COR-L47 (cell line): ENCODE measurements at places on chromosomes 2 and 18.

- peak; percentile 20 for DNase-seq
These were observed 253.4 kb downstream of the ETAA1 start for GRCh38 chr2:67650291-67651133.

DNA sequence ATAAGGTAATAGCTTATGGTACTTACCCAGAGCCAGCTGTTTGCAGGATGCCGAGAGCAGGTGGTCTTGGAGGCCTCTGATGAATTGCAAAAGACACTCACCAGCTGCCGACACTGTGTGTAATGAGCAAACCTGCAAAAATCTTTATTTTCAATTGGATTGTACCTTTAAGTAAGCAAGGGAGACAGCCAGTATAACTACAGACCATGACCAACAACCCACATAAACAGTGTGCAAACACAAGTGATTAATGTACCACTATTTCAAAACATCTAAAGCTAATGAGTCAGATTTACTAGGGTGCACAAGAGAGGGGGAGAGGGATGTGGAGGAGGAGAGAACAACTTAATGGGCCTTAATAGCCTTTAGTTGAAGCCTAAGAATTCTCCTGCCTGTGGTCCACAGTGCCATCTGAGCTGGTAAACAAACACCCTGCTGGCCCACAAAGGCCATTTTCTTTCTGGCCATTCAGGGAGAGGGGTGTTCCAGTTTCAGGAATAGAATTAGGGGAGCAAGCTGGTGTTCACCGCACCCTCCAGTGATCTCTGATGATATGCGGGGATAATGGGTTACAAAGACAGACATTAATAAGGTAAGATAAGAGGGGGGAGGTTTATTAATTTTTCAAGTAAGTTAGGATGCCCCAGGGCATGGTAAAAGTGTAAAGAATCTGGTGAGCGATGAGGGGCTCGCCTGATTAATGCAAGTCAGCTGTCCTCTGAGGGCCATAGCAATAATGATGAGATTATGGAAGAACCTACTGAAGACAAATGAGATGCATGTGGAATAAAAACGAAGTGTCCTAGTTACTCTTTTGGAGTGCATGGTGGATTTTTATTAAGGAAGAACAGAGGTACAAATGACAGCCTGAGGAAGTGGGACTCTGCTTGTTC lies 196.4 kb downstream of the HRH4 start:
- DNase-seq = peak; percentile 34

- no peak for DNase-seq
These were observed 287.9 kb downstream of the PDE11A start for GRCh38 chr2:177784745-177785067.

- peak; percentile 33 for DNase-seq
These were observed 3.1 kb downstream of the FIGN start for GRCh38 chr2:163732727-163733126.

GRCh38 chr2:127421871-127422558 lies 3.8 kb downstream of the PROC start:
- no peak for DNase-seq

- no peak for DNase-seq
These were observed 26.8 kb downstream of the MBOAT2 start for GRCh38 chr2:8976442-8977259.

GRCh38 chr2:126686841-126687485 lies 31.0 kb downstream of the GYPC start:
- DNase-seq = no peak

DNA sequence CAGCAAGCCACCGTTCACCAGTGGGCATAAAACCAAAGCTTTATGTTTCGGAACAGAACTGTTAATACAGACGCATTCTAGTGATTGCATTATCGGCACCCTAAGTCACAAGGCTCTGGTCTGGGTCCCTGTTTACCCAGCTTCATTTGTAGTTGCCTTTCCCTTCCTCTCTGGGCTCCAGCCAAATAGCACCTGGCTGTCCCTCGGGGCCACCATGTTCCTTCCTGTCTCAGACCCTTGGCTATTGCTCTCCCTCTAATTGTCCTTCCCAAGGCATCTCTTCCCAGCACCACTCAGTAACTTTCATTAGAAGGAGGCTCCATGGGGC lies 75.3 kb downstream of the SDC1 start:
- no peak for DNase-seq

DNA sequence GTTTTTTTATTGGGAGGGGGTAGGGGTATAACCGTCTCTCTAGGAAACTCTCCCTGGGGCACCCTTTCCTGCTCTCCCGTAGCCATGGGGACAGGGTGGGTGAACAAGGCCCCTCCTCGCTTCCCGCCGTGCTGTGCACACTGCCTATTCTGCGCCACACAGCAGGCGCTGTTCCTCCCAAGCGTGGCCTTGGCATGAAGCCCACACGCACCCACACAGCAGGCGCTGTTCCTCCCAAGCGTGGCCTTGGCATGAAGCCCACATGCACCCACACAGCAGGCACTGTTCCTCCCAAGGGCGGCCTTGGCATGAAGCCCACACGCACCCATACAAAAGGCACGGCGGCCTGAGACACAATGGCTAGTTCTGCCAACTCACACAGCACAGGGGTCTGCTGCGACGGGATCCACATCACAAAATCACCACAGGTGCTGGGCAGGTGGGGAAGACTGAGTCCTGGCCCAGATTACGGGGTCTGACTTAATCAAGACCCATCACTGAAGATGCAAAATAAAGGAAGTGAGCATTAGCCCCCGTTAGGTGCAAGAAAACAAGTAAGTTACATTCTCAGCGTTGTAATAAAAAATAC lies 46.6 kb upstream of the TPO start:
- DNase-seq = peak; percentile 98

- no peak for DNase-seq
These were observed 1.7 kb downstream of the MZT2B start for GRCh38 chr2:130183512-130184373.

DNA sequence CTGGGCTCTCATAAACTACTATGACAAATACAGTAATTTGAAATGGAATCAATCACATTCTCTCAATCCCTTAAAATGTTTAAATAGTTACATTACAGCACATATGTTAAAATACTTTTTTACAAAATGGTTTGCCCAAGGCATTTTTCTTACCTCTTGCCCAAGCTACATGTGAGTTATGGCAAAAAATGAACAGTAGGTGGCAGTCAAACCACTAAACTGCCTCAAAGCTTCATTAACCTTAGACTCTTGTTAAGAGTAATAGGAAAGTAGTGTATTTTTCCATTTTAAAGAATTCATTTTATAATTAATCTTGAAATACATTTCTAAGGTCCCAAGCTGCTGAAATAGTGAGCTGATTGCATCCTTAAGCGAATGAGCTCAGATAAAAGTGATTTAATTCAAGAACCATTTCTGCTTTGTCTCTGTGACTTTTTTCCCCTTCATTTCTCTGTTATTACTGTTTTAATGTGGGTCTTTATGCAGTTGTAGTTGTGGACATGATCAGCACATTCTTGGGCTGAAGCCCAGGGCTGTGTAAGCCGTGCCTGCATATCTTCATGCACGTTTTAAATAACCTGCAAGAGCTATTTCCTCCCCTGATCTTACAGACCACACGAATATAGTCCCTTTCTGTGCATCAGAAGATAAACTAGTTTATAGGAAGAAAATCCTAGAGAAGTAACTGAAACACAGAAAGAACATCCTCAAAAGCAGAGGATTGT lies 311.8 kb downstream of the LNPK start:
- peak; percentile 52 for DNase-seq

GRCh38 chr2:58032764-58033080 lies 13.9 kb upstream of the VRK2 start:
- DNase-seq = no peak

DNA sequence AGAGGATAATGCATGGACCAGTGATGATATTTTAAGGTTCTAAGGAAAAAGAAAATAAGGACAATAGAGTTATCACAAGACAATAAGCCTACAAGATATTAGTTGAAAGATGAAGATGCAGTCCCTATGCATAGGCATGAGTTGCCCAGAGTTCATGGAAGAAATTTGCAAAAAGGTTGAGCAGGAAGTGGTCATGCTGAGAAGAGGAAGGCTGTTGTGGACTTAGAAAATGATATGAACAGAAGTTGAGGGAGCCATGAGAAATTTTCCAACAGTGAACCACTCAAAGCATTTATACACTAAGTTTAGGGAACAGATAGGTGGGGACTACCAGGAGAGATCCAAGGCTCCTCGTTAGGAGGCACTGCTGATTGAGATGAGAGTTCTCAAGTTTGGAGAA lies 3.5 kb downstream of the OSBPL6 start:
- no peak for DNase-seq

DNA sequence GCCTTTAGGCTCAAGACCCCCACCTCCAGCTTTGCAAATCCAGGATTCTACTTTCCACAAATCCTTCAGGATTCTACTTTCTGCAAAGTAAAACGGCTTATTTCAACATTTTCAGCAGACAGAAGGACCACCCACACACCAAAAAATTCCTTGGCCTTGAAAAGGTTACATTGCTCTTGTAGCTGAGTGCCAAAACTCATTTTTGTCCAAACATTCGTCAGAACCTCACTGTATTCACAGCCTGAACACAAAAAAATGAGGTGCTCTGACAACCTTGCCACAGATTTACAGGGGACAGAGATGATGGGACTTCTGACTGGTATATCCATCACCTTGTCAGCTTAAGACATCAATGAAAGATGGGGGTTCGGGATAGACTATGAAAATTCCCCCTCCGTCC lies 63.0 kb upstream of the COX7A2L start:
- DNase-seq = no peak

DNA sequence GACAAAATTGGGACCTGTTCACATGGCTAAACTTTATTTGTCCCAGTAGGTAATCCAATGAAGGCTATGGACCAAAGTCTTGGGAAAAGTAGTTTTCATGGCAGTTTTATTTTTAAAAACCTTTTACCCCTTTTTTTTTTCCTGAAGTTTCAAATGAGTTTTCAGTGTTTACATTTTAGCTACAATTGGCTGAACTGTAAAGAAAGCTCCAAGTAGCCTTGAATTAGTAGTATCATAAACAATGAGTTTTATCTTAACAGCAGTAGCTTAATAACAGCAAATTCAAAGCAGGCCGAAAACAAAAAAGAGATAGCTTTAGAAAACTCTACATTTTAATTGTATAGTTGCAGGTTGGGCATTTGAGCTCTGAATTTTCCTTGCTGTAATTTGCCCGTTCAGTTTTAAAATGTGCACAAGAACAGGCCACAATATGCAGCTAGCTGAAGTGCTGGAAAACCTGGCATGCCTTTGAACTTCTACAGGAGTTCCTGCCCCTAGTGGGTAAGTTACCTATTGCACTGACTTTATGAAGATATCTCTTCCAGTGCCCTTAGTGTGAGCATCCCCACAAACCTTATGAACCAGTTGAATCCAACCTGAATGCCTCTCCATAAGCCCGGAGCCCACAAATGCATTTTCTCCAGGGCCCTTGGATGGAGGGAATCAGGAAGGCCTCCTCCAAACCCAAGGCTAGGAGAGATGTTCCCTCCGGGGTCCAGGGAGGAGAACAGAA lies 106.7 kb downstream of the XRCC5 start:
- DNase-seq = peak; percentile 28

- DNase-seq = no peak
These were observed 18.8 kb upstream of the NEDD4L start for GRCh38 chr18:58025205-58025604.
